ENCODE measurements at places on chromosomes 7 and 10. TPM values are rescaled to one million over a fixed set of nuclear protein-coding genes. Genes with fewer than 3 reads are reported as not detected.
A peak's percentile ranks its signal among the peaks of the same experiment; 100 is the strongest.

- peak overlapping the region; percentile 42 for H3K4me3 ChIP-seq
- no peak for DNase-seq
- H3K27me3 ChIP-seq, result peaks cover 73% of the 10 kb centered on the region
- H3K27ac ChIP-seq, result peak overlapping the region; percentile 34
- H3K4me1 ChIP-seq, result no peaks in the 10 kb centered on the region
Observed at GRCh38 chr7:29565224-29565630, 1.6 kb downstream of the PRR15 start.

- no peak overlapping the region for H3K4me3 ChIP-seq
- no peak for DNase-seq
- no peak overlapping the region for H3K27ac ChIP-seq
- no peaks in the 10 kb centered on the region for H3K4me1 ChIP-seq
Observed at GRCh38 chr10:12470719-12471118, 121.4 kb downstream of the CAMK1D start.

DNA sequence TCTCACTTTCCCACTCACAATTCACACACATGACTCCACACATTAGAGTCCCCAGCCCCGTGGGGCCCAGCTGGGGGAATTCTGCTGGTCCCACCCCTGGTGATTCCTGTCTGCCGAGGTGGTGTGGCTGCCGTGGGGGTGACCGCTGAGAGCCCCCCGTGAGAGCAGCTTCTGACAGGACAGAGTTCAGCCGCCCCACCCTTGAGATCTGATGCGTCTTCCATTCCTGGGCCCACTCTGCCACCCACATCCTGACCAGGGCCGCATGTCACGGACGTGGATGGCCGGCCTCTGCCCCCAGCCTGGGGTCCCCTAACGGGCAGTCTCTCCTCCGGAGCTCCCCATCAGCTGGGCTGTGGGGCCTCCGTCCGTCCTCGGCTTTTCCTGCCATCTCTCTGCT lies 240.1 kb upstream of the PITRM1 start:
- H3K4me1 ChIP-seq, result no peaks in the 10 kb centered on the region
- no peak for DNase-seq
- no peaks in the 10 kb centered on the region for H3K36me3 ChIP-seq
- H3K27me3 ChIP-seq, result no peaks in the 10 kb centered on the region

DNA sequence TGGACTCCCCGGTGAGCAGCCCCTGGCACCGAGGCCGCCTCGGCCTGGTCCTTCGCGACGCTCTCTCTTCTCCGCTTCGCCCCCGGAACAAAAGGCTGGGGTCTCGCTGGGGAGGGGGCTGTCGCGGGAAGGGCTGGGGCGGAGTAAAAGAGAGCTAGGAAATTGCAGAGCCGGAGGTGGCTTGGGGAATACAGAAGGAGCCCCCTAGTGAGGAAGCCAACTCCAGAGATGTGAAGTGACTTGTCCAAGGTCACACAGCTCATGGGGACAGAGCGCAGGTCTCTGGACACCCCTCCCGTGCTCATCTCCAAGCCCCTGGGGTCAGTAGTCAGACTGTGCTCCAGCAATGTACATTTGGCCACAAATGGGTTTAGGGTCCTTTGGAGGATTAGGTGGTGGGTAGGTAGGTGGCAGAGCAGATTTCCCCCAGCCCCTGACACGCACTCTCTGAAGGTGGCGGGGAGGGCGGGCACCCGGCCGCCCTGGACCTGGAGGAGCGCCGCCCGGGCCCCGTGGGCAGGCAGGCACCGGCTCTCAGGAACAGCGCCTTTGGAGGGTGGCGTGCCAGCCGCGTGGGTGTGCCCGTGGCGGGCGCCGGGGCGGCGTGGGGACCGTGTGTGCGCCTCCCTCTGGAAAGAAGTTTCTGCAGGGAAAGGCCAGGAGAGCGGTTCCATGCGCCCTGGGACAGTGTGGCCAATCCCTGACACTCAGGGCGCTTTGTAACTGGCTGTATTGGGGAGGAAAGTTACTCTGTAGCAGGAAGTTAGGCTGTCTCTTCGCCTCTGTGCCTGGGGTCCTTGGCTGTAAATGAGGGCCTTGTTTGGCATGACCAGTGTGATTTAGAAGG lies 910 bp downstream of the WIPF3 start:
- no peaks in the 10 kb centered on the region for H3K4me1 ChIP-seq
- no peaks in the 10 kb centered on the region for H3K36me3 ChIP-seq
- H3K4me3 ChIP-seq, result peak overlapping the region; percentile 34
- no peak for DNase-seq
- peaks cover 31% of the 10 kb centered on the region for H3K27me3 ChIP-seq

DNA sequence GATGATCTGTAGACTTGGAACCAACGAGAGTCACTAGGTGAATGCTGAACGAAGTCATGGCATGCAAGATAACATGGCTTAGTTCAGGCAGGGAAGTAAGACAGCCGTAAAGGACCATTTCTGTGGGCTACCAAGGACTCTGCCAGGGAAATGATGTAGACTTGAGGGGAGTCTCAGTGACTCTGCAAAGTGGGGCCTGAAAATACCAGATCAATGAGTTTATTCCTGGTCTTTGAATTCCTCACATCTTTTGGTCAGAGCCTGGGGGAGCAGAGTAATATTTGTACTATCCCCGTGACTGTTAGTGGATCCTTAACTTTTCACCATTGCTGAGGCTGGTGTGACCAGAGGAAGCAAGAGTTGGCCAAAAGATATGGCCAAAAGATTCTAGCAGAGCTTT lies 60.7 kb upstream of the INHBA start:
- H3K4me1 ChIP-seq, result no peaks in the 10 kb centered on the region
- H3K27me3 ChIP-seq, result no peaks in the 10 kb centered on the region
- no peak overlapping the region for H3K27ac ChIP-seq
- no peak overlapping the region for H3K4me3 ChIP-seq
- DNase-seq, result no peak
- no peaks in the 10 kb centered on the region for H3K36me3 ChIP-seq

DNA sequence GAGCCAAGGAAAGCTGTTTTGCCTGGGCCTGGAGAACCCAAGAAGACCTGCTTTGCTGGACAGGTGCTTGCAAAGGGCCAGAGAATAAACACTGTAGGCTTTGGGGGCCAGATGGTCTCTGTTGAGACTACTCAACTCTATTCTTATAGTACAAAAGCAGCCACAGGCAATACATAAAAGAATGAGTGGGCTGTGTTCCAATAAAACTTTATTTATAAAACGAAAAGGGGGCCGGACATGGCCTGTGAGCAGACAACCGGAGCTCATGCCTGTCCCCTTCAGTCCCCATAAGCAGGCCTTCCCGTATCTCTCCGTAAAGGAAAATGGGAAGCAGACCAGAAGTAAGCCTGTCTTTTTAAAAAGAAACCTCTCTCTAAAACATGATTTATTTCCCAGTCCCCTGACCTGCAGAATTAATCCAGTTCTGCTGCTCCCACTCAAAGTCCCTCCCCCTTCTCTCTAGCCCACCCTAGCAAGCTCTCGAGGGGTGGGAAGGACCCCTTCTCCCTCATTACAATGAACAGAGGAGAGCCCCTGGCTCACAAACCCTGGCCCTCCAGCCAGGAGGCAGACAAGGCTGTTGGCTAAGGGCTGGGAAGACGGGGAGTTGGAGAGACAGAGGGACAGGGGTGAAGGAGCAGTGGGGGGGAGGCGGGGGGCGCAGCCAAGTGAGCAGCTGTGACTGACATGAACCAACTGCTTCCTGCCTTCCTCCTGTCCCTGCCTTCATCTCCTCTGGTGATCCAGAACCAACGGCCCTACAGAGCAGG lies 177.8 kb downstream of the NEURL1 start:
- no peaks in the 10 kb centered on the region for H3K4me1 ChIP-seq
- H3K27ac ChIP-seq, result no peak overlapping the region
- no peak overlapping the region for H3K4me3 ChIP-seq

GRCh38 chr10:82191653-82192052 lies 316.7 kb downstream of the NRG3 start:
- H3K36me3 ChIP-seq, result no peaks in the 10 kb centered on the region
- H3K27ac ChIP-seq, result no peak overlapping the region
- no peaks in the 10 kb centered on the region for H3K27me3 ChIP-seq
- H3K4me1 ChIP-seq, result no peaks in the 10 kb centered on the region

DNA sequence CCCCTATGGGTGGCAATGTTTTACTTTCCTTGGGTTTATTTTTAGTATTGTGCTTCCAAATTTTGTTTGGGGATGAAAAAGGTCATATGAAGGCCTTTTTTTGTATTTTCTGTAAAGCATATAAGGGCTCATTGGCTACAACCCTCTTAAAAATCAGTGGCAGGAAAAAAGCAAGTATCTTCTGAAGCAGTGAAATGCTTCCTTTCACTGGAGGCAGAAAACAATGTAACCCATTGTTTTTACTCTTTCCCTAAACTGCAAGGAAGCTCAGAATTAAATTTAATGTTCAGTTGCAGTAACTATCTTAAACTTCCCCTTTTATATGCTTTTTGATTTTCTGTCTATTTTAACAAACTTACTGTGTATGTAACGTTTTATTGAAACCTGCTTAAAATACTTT lies 148.7 kb upstream of the LYZL1 start:
- H3K4me3 ChIP-seq, result no peak overlapping the region
- H3K4me1 ChIP-seq, result no peaks in the 10 kb centered on the region
- no peaks in the 10 kb centered on the region for H3K27me3 ChIP-seq
- H3K36me3 ChIP-seq, result no peaks in the 10 kb centered on the region
- H3K27ac ChIP-seq, result no peak overlapping the region

DNA sequence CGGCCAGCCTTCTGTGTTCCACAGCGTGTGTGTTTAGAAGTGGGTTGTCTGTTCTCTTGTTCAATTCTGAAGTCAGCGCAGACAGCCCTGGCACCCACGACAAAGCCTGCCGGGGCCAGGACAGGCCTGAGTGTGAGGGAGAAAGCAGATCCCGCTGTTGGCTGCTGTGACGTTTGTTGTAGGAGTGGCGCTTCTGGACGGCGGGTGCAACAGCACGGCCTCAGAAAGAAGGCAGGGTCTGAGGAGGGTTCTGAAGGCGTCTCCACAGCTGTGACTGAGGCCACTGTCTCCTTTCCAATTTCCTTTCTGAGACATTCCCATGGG lies 76.2 kb downstream of the VIPR2 start:
- peaks cover 15% of the 10 kb centered on the region for H3K4me1 ChIP-seq
- H3K4me3 ChIP-seq, result no peak overlapping the region
- H3K27me3 ChIP-seq, result no peaks in the 10 kb centered on the region
- DNase-seq, result peak; percentile 92
- H3K36me3 ChIP-seq, result no peaks in the 10 kb centered on the region
- peak overlapping the region; percentile 51 for H3K27ac ChIP-seq

GRCh38 chr10:1377740-1378397 lies 321.7 kb downstream of the WDR37 start:
- H3K4me1 ChIP-seq, result no peaks in the 10 kb centered on the region
- DNase-seq, result no peak
- no peak overlapping the region for H3K27ac ChIP-seq
- H3K4me3 ChIP-seq, result no peak overlapping the region
- peaks cover 8% of the 10 kb centered on the region for H3K27me3 ChIP-seq
- H3K36me3 ChIP-seq, result no peaks in the 10 kb centered on the region

- no peaks in the 10 kb centered on the region for H3K36me3 ChIP-seq
- no peak for DNase-seq
- no peak overlapping the region for H3K4me3 ChIP-seq
- H3K27me3 ChIP-seq, result no peaks in the 10 kb centered on the region
Observed at GRCh38 chr10:120075349-120075748, 182.8 kb downstream of the SEC23IP start.

DNA sequence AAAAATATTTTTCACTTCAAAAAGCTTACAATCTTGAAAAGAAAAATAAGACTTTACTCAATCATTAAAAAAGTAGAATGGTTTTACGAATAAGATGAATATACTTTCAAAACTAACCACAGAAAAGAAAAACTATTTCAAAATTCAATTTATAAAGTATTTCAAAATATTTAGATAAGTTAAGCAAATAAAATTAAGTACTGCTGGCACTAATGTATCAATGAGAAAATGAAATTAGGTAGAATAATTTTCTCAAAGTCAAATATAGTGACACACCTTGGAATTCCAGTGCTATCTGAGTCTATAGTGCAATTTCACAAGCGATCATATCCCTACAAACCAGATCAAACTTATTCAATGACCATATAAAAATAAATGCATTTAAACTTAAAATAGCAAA lies 109.8 kb upstream of the SEMA3A start:
- H3K27me3 ChIP-seq, result no peaks in the 10 kb centered on the region
- H3K36me3 ChIP-seq, result no peaks in the 10 kb centered on the region
- no peak overlapping the region for H3K4me3 ChIP-seq
- peaks cover 39% of the 10 kb centered on the region for H3K4me1 ChIP-seq

- no peak for DNase-seq
- no peaks in the 10 kb centered on the region for H3K36me3 ChIP-seq
- H3K27ac ChIP-seq, result no peak overlapping the region
- no peaks in the 10 kb centered on the region for H3K4me1 ChIP-seq
Observed at GRCh38 chr7:89104748-89105685, 309.5 kb upstream of the TEX47 start.

- H3K36me3 ChIP-seq, result no peaks in the 10 kb centered on the region
- peaks cover 3% of the 10 kb centered on the region for H3K4me1 ChIP-seq
- H3K27ac ChIP-seq, result no peak overlapping the region
- no peak overlapping the region for H3K4me3 ChIP-seq
- DNase-seq, result peak; percentile 45
Observed at GRCh38 chr7:2030475-2031450, 202.0 kb downstream of the MAD1L1 start.

DNA sequence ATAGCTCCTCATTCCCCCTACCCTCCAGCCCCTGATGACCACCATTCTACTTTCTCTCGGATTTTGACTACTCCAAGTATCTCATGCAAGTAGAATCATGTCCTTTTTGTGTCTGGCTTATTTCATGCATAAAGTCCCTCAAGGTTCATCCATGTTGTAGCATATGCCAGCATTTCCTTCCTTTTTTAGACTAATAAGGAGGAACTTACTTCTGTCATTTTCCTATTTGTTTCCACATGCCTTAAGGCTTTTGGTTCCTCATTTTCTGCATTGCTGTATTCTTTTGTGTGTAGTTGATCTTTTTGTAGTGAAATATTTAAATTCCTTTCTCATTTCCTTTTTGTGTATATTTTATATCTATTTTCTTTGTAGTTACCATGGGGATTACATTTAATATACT lies 376.9 kb downstream of the CALN1 start:
- H3K27ac ChIP-seq, result no peak overlapping the region
- DNase-seq, result no peak
- H3K36me3 ChIP-seq, result no peaks in the 10 kb centered on the region
- no peaks in the 10 kb centered on the region for H3K4me1 ChIP-seq

DNA sequence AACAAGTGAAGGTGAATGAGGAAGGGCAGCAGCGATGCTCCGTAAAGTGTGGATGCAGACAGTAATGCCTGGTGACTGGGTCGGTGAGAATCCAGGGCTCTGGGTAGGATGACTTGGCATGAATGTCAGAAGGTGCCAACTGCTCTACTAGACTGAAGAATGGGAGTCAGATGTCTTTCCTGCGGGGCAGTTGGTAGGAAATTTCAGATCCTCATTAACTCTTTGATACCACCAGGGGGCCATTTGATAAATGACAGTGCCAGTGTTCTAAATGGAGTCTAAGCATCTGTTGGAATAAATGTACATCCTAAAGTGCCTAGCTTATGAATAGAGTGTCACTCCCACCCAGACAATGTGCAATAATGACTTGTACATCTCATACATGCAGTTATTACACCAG lies 462.0 kb downstream of the GRM8 start:
- H3K27ac ChIP-seq, result no peak overlapping the region
- no peaks in the 10 kb centered on the region for H3K36me3 ChIP-seq

SKAP2 gene
- polyA plus RNA-seq, result 34.2 TPM

HMX2 gene
- 0.36 TPM for polyA plus RNA-seq

GOLGA7B gene
- 1.2 TPM for polyA plus RNA-seq

FAM200A gene
- 1.8 TPM for polyA plus RNA-seq

SNX8 gene
- polyA plus RNA-seq, result 7.2 TPM

WEE2 gene
- polyA plus RNA-seq, result not detected

OR2A5 gene
- not detected for polyA plus RNA-seq

PRLHR gene
- not detected for polyA plus RNA-seq

Measured in sigmoid colon (tissue), 7 donors.